ENCODE measurements at places on chromosomes 2 and 18.

DNA sequence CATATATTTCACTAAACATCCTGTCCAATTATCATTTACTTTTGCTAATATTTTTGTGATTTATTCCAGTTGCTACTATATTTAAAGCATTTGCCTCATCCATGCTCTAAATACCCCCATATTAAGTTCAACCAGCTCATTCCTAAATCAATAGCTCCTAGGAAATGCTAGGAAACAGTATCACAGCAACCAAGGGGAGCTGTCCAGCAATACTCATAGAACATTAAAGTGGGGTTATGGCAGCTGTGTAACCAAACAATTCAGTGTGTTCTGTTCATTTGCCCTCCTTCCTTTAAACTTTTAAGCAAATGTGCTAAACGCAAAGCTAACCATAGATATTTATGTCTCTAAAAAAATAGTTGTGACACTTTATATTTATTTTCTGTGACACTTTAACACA is 41.1 kb downstream of the ACVR1C start:
- DNase-seq = no peak

DNA sequence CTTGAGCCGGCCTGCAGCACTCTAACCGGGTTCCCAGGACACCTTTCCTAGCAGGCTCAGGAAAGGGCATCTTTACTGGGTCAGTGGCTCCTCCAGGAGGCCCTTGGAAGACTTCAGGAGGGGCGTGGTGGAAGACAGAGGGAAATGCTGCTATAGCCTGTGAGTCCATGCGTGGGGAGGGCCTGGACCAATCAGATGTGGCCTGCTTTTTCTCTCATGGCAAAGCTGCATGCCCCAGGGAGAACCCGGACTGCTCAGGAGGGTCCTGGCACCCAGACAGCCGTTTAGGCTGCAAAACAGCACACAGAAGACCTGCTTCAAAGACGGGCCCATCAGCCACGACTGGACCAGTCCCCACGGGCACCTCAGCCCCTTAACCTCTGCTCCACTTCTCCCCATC is 84.4 kb downstream of the EIPR1 start:
- DNase-seq = no peak

- DNase-seq = no peak
Measured at GRCh38 chr2:65477590-65477989, 45.2 kb upstream of the SPRED2 start.

GRCh38 chr2:69804416-69804815 is 25.0 kb upstream of the GMCL1 start:
- no peak for DNase-seq

DNA sequence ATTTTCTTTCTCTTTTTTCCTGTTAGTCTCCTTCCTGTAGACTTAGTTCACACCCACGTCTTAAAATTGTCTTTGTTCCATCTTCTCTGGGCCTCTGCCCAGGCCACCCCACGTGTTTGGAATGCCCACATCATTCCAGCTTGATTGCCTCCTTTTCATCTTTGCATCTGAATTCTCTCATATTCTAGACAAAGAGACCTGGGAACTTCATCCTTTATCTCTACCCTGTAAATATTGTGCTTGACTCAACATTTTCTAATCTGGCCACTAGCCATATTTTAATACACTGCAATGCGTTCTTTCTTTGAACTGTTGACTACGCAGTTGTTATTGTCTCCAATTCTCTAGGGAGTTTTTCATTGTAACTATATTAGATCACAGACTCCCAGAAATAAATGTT is 187.5 kb upstream of the NRXN1 start:
- DNase-seq = no peak

DNA sequence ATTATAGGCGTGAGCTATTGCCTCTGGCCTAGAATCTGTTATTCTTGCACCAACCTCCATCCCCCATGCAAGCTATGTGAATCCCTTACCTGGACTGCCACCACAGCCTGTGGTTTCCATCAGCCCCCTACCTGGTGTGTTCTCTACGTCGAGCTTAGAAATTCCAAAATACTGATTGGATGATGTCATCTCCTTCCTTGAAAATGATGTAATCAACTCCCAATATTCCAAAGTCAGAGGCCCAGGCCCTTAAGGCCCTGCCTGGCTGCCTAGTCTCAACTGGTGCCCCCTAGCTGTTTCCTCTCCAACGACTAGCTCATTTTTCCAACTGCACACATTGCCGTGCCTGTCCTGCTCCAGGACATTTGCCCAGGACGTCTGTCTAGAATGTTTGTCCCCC is 41.3 kb upstream of the GBX2 start:
- DNase-seq = no peak

DNA sequence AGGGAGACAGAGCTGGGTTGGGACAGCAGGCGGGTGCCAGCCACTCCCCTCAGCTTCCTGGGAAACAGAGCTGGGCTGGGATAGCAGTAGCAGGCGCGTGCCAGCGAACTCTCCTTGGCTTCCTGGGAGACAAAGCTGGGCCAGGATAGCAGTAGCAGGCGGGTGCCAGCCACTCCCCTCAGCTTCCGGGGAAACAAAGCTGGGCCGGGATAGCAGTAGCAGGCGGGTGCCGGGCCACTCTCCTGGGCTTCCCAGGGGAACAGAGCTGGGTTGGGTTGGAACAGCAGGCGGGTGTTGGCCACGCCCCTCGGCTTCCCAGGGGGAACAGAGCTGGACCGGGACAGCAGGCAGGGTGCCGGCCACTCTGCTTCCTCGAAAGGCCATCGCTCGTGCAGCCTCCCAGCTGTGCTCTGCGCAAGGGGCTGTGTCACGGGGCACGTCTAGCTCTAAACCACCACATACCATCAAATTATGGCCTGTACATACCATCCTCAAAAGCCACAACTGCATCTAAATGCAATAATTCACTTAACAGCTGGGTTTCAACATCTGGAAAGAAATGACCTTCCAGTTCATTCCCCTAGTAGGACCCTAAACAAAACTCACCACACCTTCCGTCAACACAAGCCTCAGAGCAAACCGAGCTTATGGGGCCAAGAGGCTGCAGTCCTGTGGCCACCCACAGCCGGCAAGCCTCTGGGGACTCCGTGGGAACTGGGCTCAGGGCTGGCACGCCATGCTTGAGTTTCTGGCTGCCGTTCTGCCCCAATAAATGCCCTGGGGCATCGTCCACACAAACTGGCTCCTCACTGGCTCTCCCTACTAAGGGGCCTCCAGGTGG is 228.3 kb downstream of the TWIST2 start:
- no peak for DNase-seq

GRCh38 chr2:108967757-108968156 is 21.3 kb downstream of the EDAR start:
- no peak for DNase-seq

GRCh38 chr18:5678278-5678677 is 134.5 kb upstream of the EPB41L3 start:
- no peak for DNase-seq

DNA sequence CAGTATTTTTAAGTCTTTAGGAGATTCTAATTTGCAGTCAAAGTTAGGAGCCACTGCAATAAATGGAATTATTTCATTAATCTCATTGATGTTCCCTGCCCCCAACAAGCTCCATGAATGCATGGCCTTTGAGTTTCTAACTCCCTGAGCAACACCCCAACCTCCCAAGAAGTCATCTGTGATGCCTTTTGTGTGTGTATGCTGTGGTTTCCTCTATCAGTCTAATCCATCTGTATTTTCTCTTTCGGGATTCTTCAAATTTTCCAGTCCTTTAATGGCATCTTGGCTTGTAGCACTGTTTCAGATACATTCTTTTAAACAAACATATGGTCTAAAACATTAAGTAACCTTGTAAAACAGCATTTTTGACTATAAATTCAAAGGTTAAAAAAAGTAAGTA is 16.8 kb downstream of the SERPINB10 start:
- DNase-seq = no peak

DNA sequence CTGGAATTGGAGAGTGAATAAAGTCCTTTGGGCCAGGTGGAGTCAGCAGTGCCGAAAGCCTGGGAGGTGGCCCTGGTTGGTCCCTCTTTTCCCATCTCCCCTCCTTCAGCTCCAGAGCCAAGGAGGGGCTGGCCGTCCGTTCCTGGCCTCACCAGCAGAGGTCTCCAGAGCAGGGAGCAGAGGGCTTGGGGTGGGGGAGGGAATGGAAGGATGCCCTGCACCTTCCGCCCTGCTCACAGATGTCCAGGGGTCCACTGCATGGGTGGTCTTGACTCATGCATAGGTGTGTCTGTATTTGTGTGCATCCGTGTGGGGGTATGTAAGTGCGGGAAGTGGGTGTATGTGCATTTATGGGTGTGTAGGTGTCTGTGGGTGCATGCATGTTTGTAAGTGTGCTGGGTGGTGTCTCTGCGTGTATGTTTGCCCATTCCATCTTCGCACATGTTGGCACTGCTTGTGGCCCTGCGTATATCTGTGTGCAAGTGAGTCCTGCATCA is 201.8 kb downstream of the ZFP36L2 start:
- peak; percentile 21 for DNase-seq

GRCh38 chr2:33363325-33364298 is 112.8 kb upstream of the RASGRP3 start:
- no peak for DNase-seq

- DNase-seq = no peak
Measured at GRCh38 chr2:160227293-160227915, 27.3 kb upstream of the ITGB6 start.

- no peak for DNase-seq
Measured at GRCh38 chr2:65835975-65836549, 403.7 kb upstream of the SPRED2 start.

GRCh38 chr2:102005989-102006885 is 14.5 kb downstream of the IL1R2 start:
- DNase-seq = peak; percentile 23

- DNase-seq = no peak
Measured at GRCh38 chr18:62904396-62905285, 189.3 kb downstream of the PHLPP1 start.

DNA sequence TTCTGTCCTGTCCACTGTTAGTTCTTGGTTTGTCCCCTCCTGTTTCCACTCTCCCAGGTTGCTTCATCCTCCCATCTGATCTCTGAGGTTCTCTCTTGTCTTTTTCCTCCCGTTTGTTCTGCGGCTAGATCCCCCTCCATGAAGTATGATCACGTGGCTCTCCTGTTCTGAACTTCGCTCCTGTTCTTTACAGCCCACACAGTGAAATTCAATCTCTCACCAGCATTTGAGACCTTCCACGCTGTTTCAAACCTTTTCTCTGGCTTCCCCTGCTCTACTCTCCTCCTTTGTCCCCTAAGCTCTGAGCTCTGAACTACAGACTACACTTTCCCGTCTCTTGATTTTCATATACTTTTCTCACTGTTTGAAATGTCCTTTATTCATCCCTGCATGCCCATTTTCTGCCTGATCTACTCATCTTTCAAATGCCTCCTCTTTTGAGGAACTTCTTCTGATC is 83.5 kb downstream of the OSBPL6 start:
- no peak for DNase-seq

DNA sequence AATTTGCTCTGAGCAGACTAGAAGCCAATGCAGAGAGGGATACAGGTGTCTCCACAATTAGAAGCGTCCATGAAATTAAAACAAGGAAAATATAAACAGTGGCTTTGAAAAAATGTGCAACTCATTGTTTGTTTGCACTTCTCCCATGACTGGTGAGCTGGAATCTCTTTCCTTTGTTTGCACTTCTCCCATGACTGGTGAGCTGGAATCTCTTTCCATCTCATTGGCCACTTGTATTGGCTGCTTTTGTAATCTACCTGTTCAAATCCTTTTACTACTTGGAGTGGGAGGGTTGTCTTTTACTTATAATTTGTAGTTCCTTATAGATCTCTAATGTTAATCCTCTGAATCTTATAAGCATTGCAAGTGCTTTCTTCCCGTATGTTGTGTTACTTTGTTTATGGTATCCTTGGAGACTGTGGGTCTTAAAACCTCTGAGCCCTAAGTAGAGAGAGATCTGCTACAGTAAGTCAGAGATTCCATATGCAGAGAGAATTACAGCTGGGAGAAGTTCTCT is 94.1 kb downstream of the RTN4 start:
- no peak for DNase-seq

- no peak for DNase-seq
Measured at GRCh38 chr2:37575780-37576179, 95.7 kb downstream of the CDC42EP3 start.

DNA sequence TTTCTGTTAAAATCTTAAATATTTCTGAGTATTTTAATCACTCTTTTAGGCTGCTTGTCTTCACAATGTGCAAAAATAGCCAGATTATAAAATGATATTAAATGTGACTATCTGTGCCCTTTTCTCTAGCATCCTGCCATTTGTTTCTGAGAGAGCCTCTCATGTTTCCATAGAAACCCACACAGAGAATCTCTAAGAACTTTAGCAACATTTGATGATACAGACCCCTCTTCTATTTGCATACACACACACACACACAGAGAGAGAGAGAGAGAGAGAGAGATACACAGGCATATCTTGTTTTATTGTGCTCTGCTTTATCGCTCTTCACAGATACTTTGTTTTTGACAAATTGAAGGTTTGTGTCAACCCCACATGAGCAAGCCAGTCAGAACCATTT is 134.5 kb upstream of the DDX18 start:
- DNase-seq = no peak

DNA sequence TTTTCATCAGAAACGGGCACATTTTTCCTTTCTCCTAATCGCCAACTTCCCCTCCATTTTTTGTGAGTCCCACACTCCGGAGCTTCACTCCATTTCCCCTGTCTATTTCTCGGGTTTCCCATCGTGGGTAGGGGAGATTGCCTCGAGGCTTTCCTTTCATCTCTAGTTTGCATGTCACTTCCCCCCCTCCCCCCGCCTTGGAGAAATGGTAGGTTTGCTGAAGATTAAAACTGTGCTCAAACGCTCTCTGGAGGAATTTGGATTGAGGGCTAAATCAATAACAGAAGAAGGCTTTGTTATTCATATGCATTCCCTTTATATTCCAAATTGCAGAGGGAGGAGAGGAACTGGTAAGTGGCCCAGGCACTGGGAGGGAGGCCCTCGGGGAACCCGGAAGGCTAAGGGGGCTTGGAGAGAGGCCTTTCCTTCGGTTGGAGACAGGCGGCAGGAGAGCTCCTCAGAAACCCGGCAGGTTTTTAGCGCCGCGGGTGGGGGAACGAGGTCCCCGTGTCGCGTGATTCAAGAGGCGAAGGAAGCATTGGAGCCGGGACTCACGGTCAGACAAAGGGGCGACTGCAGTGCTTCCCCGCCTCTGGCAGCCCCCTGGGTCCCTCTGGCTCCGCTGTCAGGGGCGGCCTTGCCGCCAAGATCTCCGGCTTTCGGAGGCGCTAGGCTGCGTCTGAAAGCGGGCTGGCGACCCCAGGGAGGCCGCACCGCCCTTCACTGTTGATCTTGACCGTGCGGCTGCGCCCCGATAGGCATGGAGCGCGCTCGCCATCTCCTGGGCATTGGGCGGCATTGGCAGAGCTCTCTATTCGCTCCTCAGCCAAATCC is 2.4 kb upstream of the HOXD12 start:
- peak; percentile 63 for DNase-seq

GRCh38 chr18:23596183-23596582 is 9.9 kb upstream of the NPC1 start:
- no peak for DNase-seq

DNA sequence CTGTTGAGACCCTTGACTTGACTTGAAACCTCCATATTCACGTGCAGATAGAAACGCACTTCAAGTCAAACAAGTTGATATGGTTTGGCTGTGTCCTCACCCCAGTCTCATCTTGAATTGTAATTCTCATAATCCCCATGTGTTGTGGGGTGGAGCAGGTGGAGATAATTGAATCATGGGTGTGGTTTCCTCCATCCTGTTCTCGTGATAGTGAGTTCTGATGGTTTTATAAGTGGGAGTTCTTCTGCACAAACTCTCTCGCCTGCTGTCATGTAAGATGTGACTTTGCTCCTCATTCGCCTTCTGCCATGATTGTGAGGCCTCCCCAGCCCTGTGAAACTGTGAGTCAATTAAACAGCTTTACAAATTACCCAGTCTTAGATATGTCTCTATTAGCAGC is 21.4 kb downstream of the SLC3A1 start:
- DNase-seq = no peak

All from naive thymus-derived CD4-positive, alpha-beta T cell (primary cell).